ENCODE measurements at places on chromosomes 13 and 19. TPM values are rescaled to one million over a fixed set of nuclear protein-coding genes. Genes with fewer than 3 reads are reported as not detected.

The TEX101 gene
- total RNA-seq: not detected

The FGF22 gene
- not detected for total RNA-seq

The SHISA2 gene
- 0.94 TPM for total RNA-seq

The KLK4 gene
- total RNA-seq: not detected

The GJA3 gene
- total RNA-seq: 20.4 TPM

The ZNF8 gene
- total RNA-seq: 5.6 TPM

The ZNF566 gene
- 13.1 TPM for total RNA-seq

The PGLYRP2 gene
- not detected for total RNA-seq

The EBI3 gene
- 0.70 TPM for total RNA-seq
